ENCODE measurements at places on chromosomes 1 and 21.

GRCh38 chr1:39979654-39980053 is 24.7 kb downstream of the MFSD2A start:
- no peak for DNase-seq

GRCh38 chr1:242187171-242187570 is 188.3 kb upstream of the MAP1LC3C start:
- DNase-seq = no peak

- no peak for DNase-seq
These were observed 184.3 kb downstream of the PATJ start for GRCh38 chr1:61926597-61926996.

- peak; percentile 46 for DNase-seq
These were observed 9.8 kb upstream of the TSPAN2 start for GRCh38 chr1:115098979-115099692.

GRCh38 chr1:175415129-175415712 is 222.6 kb upstream of the KIAA0040 start:
- DNase-seq = no peak

DNA sequence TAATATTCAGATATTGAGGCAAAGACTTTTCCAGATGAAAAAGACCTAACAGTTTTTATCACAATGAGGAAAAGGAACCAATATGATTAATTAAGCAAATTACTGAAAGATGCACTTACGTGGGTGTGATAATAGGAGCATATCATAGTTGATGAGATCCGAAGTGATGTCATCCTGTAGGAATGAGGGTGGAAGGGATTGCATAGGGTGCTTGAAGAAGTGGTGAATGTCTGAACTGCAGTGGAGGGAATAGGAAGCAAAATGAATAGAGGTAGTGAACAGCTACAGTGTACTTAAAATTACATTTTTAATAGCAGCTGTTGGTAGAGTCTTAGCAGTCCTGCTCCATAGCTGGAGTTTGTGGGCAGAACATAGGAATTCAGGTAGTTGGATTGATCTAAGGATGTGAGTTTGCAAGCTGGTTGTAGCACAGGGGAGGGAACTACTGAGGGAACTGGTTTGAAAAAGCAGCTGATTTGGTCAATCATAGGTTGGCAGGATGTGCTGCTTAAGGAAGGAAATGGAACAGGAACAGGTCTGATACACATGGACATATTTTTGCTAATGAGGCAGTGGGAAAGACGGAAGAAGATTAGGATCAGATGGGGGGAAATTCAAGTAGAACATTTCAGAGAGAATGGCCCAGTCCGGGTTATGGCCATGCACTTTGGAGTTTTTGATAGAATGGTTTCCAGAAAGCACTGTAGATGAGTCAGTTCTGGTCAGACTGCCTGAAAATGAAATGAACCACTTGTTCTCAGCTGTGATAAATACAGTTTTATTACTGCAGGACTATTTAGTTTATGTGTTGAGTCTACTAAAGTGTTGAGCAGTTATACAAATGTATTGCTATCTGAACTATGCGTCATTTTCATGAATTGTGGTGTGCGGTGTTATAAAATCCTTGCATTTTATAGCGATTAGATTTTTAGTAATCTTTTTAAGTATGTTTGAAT is 155.8 kb downstream of the RYR2 start:
- no peak for DNase-seq

DNA sequence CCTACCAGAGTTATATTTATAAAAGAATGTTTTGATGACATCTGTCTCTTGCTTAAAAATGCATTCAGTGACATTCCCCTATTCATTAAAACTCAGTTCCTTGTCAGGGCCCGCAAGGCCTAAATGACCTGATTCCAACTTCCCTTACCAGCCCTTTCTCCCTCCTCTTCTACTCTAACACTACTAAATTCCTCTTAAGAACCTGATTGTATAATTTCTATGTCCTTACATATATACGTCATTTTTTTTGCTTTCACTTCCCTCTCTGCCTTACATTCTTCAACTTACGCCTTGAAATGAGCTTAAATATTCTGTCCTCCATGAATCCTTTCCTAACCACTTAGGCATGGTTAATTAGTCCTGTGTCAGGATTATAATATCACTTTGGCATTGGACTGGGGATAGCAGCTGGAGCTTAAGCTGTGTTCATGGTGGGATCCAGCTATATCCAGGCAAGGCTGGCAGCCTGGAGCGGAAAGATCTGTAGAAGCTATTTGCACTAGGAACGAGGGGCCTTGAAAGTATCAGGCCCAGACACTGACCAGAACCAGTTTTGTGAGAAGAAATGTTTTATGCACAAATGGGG is 360.2 kb upstream of the PTBP2 start:
- DNase-seq = no peak

DNA sequence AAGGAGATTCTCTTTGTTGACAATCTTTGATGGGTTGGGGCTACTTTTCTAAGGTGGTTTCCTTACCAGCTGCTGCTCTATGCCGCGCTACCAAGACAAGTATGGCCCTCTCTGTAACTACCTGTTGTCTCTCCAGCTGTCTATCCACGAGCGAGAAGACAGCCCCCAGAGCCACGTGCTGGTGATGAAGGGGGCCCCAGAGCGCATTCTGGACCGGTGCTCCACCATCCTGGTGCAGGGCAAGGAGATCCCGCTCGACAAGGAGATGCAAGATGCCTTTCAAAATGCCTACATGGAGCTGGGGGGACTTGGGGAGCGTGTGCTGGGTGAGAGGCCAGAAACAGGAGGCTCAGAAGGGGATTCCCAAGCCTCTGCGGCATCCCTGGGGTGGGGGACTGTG is 14.4 kb downstream of the ATP1A2 start:
- no peak for DNase-seq

GRCh38 chr1:8003438-8004112 is 22.5 kb downstream of the ERRFI1 start:
- no peak for DNase-seq

GRCh38 chr1:245742896-245743295 is 588.1 kb downstream of the KIF26B start:
- no peak for DNase-seq

DNA sequence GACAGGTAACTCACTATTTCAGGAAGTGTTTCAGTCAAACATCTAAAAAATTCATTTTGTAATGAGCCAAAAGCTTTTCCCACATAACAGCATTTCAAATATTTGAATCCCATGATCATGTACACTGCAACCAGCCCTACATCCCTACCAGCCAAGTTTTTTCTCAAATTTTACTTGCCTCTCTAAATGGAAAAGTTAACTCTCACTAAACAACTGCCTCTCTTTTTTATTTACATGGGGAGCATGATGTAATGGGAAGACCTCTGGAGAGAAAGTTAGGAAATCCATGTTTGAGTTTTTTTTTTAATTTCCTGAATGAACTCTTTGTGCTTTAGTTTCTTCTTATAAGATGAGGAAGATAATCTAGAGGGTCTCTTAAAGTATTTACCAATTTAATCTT is 70.5 kb downstream of the TTLL7 start:
- DNase-seq = no peak

- DNase-seq = no peak
These were observed 211.6 kb upstream of the PLXNA2 start for GRCh38 chr1:208455821-208456220.

DNA sequence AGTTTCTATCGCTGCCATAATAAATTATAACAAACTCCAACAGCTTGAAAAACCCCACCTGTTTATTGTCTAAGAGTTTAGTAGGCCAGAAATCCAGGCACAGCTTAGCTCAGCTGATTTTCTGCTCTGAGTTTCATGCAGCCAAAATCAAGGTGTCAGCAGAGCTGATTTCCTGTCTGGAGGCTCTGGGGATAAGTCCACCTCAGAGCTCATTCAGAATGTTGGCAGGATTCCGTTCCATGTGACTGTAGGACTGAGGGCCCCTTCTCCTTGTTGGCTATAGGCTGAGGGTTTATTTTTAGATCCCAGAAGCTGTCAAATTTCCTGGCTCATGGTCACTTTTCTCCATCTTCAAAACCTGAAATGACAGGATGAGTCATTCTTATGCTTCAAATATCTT is 91.6 kb upstream of the CHODL start:
- no peak for DNase-seq

GRCh38 chr1:79681382-79681781 is 674.9 kb upstream of the ADGRL4 start:
- DNase-seq = no peak

DNA sequence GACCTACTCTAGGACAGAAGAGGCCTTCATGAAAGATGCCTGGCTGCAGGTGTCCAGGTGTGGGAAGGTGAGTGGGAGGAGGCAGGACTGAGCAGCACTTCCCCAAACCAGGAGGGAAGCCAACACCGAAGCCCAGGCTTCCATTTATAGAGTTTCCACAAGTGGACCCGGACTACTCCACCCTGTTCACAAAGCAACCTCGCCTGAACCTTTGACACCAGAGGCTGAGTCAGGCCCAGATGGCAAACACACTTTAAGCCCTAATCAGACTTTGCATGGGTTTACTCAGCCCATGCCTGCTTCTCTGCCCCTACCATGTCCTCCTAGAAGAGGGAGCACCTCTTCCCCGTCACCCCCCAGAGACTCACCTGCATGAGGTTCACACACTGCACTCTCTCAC is 14.0 kb downstream of the PRR9 start:
- DNase-seq = no peak

- DNase-seq = no peak
These were observed 42.4 kb downstream of the URB1 start for GRCh38 chr21:32350211-32350980.

- no peak for DNase-seq
These were observed 11.5 kb upstream of the CFAP45 start for GRCh38 chr1:159911326-159912070.

DNA sequence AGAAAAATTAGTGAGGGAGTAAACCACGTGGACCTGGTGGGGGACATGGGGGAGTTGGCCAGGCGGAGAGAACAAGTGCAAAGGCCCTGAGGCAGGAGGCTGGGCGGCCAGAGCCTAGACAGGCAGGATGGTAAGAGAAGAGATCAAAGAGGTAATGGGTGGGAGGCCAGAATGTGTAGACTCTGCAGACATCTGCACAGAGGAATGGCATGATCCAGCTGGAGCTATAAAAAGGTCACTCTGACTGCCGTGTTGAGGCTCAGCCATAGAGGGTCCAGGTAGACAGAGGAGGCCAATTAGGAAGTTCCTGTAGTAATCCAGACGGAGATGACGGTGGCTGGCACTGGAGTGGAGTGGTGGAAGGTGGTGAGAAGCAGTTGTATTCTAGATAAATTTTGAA is 3.6 kb downstream of the H6PD start:
- no peak for DNase-seq

DNA sequence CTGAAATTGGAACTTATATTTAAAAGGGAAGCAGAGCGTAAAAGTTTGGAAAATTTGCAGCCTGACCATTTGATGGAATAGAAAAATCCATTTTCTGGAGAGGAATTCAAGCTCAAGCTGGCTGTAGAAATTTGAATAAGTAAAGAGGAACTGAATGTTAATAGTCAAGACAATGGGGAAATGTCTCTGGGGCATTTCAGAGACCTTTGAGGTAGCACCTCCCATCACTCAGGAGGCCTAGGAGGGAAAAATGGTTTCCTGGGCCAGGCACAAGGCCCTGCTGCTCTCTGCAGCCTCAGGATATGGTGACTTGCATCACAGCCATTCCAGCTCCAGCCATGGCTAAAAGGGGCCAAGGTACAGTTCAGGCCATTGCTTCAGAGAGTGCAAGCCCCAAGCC is 17.6 kb upstream of the TSHB start:
- DNase-seq = no peak

DNA sequence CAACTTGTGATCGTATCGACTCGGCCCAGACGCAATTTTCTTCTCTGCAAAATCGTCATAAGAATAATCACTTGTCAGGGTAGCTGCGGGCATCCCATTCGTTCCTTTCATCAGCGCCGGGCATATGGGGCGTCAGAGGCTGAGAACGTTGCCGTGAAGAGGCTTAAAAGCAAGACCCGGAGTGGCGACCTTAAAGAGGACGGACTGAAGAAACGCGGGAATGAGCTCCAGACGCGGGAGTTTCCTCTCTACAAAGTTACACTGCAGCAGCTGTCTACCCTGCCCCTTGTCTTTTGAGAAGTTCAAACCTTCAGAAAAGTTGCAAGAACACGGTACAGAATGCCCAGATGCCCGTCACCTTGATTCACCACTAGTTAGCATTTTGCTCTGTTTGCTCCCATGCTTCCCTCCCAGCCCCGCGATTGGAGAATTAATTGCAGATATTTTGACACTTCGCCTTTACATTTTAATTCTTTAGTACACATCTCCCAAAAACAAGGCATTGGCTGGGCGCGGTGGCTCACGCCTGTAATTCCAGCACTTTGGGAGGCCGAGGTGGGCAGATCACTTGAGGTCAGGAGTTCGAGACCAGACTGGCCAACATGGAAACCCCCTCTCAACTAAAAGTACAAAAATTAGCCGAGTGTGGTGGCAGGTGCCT is 967 bp downstream of the CENPS start:
- no peak for DNase-seq

DNA sequence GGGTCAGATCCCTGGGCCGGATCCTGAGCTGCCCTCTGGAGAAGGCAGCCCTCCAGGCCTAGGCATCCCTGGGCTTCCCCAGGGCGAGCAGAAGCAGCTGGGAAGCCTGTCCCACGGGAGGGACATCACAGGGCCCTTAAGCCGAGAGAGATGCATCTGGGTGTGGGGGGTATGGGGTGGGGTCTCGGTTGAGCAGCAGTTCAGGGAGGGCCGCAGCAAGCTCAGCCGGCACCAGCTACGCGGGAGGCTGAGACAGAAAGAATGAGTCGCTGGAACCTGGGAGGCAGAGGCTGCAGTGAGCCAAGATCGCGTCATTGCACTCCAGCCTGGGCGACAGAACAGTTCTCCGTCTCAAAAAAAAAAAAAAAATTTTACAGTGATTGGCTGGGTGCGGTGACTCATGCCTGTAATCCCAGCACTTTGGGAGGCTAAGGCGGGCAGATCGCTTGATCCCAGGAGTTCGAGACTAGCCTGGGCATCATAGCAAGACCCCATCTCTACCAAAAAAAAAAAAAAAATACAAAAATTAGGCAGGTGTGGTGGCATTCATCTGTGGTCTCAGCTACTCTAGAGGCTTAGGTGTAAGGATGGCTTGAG is 37.7 kb downstream of the RRP1 start:
- DNase-seq = peak; percentile 41

GRCh38 chr1:156815307-156815826 is 1.3 kb downstream of the SH2D2A start:
- DNase-seq = peak; percentile 27
